ENCODE measurements at places on chromosomes 4 and X.

GRCh38 chr4:25043548-25043947 is 12.8 kb upstream of the LGI2 start:
- DNase-seq = no peak

DNA sequence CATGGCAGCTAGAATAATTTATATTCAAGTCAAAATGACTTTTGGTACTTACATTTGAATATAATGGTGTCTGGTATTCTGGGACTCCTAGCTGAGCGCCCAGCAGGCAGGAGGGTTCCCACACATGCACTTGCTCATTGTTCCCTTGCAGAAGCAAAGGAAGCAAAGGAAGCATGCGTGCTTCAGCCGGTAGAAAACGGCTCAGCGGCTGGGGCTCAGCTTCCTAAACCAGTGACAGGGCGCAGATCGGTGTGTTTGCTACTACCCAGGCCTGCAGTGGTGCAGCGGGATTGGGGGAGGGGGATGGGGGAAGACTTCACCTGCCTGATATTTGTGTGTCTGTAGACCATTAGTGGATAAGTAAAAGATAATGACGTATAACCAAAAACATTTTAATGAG is 978.3 kb upstream of the TENM3 start:
- no peak for DNase-seq

DNA sequence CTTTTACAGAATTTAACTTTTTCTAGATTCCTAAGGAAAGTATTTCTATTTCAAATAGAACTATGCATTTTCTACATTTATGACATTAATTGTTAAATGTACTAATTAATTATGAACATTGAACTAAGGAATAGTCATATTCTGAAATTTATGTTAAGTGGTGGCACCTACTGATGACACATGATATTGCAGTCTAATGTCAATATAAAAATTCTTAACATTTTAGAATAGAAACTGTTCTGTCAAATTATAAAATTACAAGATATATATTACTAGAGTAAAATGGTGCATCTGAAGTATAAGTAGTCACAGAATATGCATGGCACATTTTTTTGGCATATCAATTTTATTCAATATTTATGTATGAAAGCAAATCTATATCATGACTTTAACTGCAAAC is 40.2 kb upstream of the NDNF start:
- no peak for DNase-seq

- no peak for DNase-seq
Measured at GRCh38 chr4:183469936-183470335, 25.5 kb downstream of the CDKN2AIP start.
